ENCODE measurements at places on chromosomes 7 and 10. TPM values are rescaled to one million over a fixed set of nuclear protein-coding genes. Genes with fewer than 3 reads are reported as not detected.

- H3K4me3 ChIP-seq = no peak overlapping the region
- H3K27me3 ChIP-seq = peaks cover 79% of the 10 kb centered on the region
- no peak overlapping the region for H3K27ac ChIP-seq
- H3K4me1 ChIP-seq = no peaks in the 10 kb centered on the region
These were observed 102.1 kb upstream of the WDR11 start for GRCh38 chr10:120749072-120749471.

DNA sequence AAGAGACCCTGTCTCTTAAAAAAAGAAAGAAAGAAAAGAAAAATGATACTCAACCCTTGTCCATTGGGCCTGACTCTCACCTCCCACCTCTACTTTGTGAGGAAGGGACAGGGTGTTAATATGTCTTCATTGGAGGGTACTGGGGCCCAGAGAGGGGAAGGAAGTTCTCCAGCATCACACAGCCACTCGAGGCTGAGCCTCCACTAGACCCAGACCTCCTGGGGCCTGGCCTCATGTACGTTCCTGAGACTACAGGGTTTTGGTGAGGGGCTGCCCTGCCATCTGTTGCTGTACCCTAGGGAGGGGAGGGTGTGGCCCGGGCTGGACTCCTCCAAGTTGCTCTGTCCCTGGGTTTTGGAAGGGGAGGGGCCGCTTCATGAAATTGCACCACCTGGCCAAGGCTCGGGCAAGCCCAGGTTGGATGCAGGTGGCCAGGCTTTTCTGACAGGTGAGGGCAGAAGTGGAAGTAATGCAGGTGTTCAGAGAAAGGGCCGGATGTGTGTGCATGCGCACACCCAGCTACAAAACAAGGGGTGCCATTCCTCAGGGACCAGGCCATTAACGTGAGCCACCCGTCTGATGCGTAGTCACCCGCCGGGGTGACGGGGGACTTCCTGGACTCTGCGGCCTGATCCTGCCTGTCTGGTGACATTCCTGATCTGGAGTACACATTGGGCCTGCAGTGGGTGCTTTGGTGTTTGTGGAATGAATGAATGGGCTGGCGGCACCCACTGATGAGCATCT, 21.7 kb downstream of the GTF2IRD1 start:
- no peaks in the 10 kb centered on the region for H3K27me3 ChIP-seq
- no peak overlapping the region for H3K4me3 ChIP-seq
- no peak for DNase-seq
- peaks cover 4% of the 10 kb centered on the region for H3K36me3 ChIP-seq

- peak within 1 kb of the TSS; percentile 80 for H3K4me3 ChIP-seq
- H3K4me1 ChIP-seq = peaks cover 13% of the 10 kb centered on the region
- H3K27me3 ChIP-seq = peaks cover 10% of the 10 kb centered on the region
- DNase-seq = peak; percentile 95
- H3K36me3 ChIP-seq = no peaks in the 10 kb centered on the region
- peak within 1 kb of the TSS; percentile 93 for H3K27ac ChIP-seq
These were observed at the start of gene KCTD7 for GRCh38 chr7:66628361-66629221. Gene KCTD7 (plus strand): TSS chr7:66628881. CDS start chr7:66629065, 184 bp downstream.

PLAC9 gene
- 25.1 TPM for total RNA-seq

ARHGEF35 gene
- 14.9 TPM for total RNA-seq

CALCR gene
- total RNA-seq = not detected

All from mesothelial cell of epicardium (in vitro differentiated cells).